Right renal pelvis (tissue), 4 donors: ENCODE measurements at places on chromosomes 13 and 19.
A peak's percentile ranks its signal among the peaks of the same experiment; 100 is the strongest.

GRCh38 chr19:48206397-48207093, 36.1 kb downstream of the ZSWIM9 start:
- DNase-seq = no peak

DNA sequence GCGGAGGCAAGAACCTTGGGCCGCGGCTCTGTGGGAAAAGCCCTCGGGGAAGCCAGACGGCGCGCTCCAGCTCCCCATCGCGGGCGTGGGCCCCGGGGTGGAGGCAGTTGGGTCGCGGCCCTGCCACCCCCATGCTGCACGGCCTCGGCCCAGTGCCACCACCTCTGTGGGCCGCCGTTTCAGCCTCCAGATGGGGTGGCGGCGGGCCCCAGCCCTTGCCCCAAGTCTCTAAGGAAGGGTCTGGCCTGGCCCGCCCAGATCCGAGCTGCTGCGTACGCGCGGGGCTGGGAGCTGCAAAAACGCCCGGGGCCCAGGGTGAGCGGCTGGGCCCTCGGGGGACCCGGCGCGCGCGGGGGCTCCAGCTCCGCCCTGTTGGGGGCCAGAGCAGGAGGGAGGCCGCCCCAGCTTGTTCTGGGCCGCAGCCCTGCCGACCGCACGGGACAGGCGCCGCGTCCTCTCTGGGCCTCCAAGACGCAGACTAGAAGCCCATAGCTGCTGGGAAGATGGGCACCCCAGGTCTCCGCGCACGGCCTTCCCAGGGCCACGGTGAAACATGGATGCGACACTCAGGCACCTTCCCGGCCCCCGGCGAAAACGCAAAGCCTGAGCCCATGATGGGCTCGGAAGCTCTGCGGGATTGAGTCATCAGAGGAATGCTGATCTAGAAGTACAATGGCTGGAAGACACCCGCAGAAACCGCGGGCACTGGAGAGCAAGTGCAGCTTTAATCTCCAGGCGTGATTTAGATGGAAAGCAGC, 110.1 kb downstream of the KCTD15 start:
- DNase-seq = no peak

DNA sequence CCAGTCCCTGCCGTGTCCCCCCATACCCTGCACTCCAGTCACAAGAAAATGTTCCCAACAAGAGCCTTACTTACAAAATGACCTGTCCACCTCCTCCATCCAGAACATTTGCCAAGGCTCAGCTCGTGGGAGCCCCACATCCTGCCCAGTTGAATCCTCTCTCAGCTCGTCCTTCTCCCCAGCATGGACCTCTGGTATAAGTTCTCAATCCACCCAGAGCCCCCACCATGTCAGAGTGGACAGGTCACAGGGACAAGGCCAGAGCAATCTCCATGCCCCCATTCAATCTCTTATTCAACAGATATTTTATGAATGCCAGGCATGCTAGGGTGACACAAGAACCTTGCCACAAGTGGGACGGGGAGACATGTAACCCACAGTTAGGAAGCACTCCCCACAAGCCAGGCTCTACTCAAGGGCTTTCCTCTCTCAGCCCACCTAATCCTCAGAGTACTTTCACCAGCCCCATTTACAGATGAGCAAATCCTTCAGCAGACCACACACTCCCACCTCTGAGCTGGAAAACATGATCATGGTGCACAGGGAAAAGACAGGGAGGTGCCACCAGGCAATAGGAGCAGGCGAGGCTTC, 15.1 kb downstream of the DEDD2 start:
- DNase-seq = no peak

GRCh38 chr13:52760077-52760476, 20.5 kb upstream of the CNMD start:
- DNase-seq = no peak

GRCh38 chr13:113187263-113187669, 21.2 kb downstream of the PCID2 start:
- DNase-seq = no peak

- DNase-seq = peak; percentile 65
Measured at GRCh38 chr19:32104153-32104849, 241.1 kb upstream of the ZNF507 start.

- DNase-seq = no peak
Measured at GRCh38 chr19:21221693-21222092, 79.9 kb downstream of the ZNF431 start.

DNA sequence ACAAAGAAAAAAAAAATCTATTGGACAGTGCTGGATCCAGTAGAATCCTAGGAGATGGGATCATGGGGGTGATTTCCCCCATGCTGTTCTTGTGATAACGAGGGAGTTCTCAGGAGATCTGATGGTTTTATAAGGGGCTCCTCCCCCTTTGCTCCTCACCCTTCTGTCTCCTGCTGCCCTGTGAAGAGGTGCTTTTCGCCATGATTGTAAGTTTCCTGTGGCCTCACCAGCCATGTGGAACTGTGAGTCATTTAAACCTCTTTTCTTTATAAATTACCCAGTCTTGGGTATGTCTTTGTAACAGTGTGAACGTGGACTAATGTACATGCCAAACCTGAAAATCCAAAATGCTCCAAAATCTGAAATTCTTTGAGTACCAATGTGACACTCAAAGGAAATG, 45.5 kb downstream of the ARHGEF7 start:
- DNase-seq = no peak

GRCh38 chr13:80447747-80448146, 106.8 kb upstream of the SPRY2 start:
- DNase-seq = no peak

DNA sequence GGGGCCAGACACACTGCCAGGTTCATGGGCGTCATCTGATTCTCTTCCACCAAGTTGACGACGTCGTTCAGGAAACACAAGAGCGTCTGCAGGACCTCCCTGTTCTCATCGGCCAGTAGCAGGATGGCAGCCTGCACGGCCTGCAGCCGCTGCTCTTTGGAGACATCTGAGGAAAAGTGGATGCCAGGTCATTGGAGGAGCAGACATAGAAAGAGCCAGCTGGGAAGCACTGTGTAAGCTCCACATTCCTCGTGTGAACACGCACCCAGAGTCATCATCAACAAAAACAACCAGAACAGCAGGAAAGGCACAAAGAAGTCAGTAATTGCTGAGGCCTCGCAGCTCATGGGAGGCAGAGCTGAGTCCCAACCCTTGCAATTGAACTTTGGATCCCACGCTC, 96.5 kb downstream of the KL start:
- DNase-seq = no peak

DNA sequence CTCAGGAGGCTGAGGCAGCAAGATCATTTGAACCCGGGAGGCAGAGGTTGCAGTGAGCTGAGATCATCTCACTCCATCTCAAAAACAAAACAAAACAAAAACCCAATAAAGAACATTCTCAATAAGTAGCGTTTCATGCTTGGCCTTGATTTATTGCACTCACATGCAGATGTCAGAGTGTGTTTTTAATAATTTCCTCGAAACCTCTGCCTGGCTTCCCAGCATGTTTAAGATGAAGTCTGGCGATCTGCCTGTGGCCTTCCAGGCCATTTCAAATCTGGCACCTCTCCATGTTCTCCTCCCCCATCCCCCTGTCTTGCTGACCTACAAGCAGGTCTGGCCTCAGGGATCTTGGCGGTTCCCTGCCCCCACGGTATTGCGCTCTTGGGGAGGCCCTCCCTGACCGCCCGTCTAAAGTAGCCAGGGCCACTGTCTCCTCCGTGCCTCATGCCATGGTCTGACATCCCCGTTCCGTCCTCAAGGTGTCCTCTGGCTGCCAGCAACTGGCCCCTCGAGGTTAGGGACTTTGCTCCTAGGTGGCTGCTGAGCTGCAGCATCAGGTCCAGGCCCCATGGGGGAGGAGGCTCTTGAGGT, 1.6 kb downstream of the WDR88 start:
- peak; percentile 9 for DNase-seq

- DNase-seq = no peak
Measured at GRCh38 chr19:12766051-12766521, 9.3 kb downstream of the HOOK2 start.

GRCh38 chr13:86085890-86086289, 286.7 kb upstream of the SLITRK6 start:
- no peak for DNase-seq

- peak; percentile 58 for DNase-seq
Measured at GRCh38 chr13:42594481-42595252, 20.7 kb downstream of the TNFSF11 start.

- no peak for DNase-seq
Measured at GRCh38 chr13:50670847-50671496, 172.5 kb downstream of the DLEU7 start.

DNA sequence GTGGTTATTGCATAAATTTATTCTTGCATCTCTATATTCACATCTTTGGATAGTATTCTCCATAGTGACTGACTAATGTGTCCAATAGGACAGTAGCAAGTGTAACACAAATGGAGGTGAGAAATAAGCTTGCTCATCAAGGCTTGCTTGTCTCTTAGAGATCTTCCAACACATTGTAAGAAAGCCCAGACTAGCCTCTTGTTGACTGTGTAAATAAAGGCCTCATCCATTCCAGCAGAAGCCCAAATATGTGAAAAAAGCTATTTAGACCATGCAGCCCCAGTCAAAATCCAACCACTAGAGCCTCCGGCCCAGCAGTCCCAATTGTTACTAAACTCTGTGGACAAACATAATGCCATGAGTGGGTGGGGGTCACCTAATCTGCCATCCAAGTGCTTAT, 2.7 kb upstream of the ZNF615 start:
- DNase-seq = no peak

DNA sequence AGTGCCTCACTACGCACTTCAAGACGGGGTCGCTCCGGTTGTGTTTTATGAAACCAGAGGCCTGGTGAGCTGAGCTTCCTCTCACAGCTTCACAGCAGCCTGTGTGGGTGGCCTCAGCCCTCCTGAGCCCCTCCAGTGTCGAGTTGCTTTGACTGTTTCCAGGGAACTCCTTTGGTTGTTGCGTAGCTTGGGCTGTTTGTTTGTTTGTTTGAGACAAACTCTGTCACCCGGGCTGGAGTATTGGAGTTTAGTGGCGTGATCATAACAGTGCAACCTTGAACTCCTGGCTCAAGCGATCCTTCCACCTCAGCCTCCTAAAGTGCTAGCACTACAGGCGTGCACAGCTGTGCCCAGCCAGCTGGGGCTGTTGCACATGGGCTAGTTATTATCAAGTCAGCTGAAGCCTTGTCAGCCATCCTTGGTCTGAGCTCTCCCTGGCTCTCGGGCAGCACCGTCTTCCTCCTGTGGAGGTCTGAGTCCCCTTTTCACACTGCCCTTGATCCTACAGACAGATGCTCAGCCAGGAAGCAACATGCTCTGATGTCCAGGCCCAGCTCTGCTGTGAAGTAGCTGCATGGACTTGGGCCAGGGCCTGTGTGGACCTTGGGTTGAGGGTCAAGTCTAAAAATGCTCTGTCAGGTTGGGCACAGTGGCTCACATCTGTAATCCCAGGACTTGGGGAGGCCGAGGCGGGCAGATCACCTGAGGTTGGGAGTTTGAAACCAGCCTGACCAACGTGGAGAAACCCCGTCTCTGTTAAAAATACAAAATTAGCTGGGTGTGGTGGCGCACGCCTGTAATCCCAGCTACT, 10.2 kb downstream of the DOT1L start:
- DNase-seq = no peak

DNA sequence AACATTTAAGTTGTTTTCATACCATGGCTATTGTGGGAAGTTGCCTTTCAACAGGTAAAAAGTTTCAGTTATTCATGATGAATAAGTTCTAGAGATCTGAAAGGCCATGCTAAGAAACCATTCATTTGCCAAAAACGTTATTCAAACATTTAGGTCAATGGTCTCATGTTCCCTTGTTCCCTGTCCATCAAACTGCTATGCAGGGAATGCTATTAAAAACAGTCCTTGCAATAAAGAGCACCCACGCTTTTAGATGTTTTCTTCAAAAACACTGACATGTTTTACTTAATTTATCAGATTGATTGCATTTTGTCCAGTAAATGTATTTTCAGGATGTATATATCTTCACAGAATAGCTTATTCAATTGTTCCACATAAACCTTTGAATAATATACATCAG, 573.2 kb upstream of the PCDH20 start:
- DNase-seq = no peak

- no peak for DNase-seq
Measured at GRCh38 chr13:65260946-65261891, 1968.9 kb downstream of the PCDH9 start.

DNA sequence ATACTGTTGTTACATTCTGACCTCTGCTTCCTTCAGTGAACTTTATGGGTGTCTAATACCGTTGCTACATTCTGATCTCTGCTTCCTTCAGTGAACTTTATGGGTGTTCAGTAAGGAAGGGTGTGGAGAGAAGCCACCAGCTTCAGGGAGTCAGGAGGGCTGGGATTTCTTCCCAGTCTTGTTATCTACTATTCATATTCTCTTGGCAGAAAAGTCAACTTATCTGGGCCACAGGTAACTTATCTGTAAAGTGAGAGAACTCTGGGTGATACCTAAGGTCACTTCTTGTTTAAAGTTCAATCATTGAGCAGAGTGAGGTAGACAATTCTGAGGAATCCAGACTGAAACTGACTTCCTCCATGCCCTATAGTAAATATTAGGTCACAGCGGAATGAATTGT, 71.2 kb upstream of the STK24 start:
- no peak for DNase-seq

DNA sequence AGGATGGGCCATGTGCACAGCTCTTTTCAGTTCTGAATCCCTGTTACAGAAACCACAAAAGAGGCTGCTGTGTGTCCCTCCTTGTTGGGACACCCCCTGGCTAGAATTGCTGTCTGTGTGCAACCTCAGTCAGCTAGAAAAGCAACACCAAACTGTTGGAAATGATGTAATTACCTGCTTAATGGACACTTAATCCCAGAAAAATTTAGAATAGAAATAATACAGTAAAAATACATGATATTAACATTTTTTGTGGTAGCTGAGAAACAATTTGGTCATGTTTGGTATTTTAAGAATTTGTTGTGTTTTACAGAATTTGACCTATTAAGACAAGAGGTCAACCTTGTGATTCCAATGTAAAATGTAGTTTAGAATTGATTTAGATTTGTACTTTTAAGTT, 46.8 kb downstream of the FAM124A start:
- no peak for DNase-seq

GRCh38 chr13:50198508-50198907, 183.3 kb downstream of the KCNRG start:
- DNase-seq = no peak

DNA sequence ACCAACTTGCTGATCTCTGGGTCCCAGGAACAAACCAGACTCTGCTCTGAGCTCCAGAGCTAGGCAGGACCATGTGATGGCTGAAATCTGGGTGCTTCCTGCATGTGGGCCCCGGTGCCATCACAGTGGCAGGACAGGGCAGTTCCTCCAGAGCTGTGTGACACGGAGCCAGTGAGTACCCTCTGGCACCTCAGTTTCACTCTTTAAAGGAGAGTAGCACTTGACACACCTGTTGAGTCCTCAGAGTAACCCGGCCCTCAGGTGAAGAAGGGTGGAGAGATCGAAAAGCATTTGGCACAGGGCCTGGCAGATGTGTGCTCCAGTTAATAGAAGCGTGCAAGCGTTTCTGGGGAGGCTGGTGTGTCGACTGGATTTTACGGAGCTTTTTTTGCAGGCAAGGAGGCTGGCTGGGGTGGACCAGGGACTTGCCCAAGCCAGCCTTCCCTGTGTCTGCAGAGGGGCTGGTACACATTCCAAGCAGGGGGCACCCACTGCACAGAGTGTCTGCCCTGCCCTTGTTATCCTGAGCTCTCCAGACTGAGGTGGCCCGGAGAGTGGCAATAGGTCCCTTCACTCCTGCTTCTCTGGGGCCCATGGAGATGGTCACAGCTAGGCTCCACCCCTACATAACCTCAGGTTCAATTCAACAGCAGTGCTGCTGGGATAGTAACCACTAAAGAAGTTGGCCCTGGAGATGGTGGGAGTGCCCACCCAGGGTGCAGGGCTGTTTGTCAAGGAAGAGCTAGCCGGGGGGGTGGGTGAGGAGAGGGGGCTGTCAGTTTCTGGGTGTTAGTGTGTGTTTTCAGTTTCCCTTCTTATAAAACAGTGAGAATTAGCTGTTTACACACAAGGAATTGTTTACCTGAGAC, 8.3 kb downstream of the RPS19 start:
- DNase-seq = no peak
